Natural killer cell (primary cell): ENCODE measurements at places on chromosomes 1 and 21.

GRCh38 chr1:33640114-33640660 is 167.7 kb downstream of the ZSCAN20 start:
- H3K27ac ChIP-seq = no peak overlapping the region
- no peak for DNase-seq
- no peaks in the 10 kb centered on the region for H3K4me1 ChIP-seq

GRCh38 chr21:37166733-37167132 is 93.7 kb downstream of the TTC3 start:
- no peak overlapping the region for H3K4me3 ChIP-seq
- peak; percentile 44 for DNase-seq
- H3K4me1 ChIP-seq = no peaks in the 10 kb centered on the region
- H3K36me3 ChIP-seq = peaks cover 50% of the 10 kb centered on the region
- H3K27ac ChIP-seq = no peak overlapping the region
- no peaks in the 10 kb centered on the region for H3K27me3 ChIP-seq

GRCh38 chr1:33378976-33379375 is 51.9 kb downstream of the PHC2 start:
- H3K36me3 ChIP-seq = no peaks in the 10 kb centered on the region
- H3K4me3 ChIP-seq = no peak overlapping the region
- H3K27me3 ChIP-seq = no peaks in the 10 kb centered on the region
- peaks cover 5% of the 10 kb centered on the region for H3K4me1 ChIP-seq
- DNase-seq = no peak
- no peak overlapping the region for H3K27ac ChIP-seq

DNA sequence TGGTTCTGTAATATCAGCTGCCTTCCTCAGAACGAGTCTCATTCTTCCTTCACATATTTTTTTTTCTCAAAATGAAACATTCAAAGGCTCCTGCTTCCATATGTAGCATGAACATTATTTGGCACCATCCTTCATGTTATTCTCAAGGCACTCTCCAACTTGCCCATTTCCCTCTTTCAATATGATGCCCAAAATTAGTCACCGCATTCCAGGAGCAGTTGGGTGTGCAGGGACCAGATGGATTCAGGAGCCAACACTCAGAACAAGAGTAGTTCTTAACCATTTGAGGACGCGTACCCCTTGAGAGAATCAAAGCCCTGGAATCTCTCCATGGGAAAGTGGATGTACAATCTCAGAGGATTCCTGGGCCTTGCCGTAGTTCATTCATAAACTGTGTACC is 50.3 kb downstream of the KCNK1 start:
- H3K27me3 ChIP-seq = no peaks in the 10 kb centered on the region
- H3K36me3 ChIP-seq = no peaks in the 10 kb centered on the region
- no peak overlapping the region for H3K27ac ChIP-seq
- H3K4me1 ChIP-seq = no peaks in the 10 kb centered on the region
- H3K4me3 ChIP-seq = no peak overlapping the region

DNA sequence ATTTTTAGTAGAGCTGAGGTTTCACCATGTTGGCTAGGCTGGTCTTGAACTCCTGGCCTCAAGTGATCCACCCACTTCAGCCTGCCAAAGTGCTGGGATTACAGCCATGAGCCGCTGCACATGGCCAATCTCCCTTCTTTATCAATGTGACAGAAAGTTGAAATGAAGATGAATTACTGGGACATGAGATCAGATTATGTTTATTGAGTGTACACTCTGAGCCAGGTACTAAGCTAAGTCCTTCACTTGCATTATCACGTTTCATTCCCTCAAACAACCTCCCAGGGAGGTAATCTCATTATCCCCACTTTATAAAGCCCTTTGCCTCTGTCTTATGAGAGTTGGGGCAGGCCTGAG is 6.3 kb upstream of the CHI3L2 start:
- no peaks in the 10 kb centered on the region for H3K27me3 ChIP-seq
- H3K27ac ChIP-seq = peak overlapping the region; percentile 80
- no peak overlapping the region for H3K4me3 ChIP-seq
- H3K36me3 ChIP-seq = no peaks in the 10 kb centered on the region

- H3K36me3 ChIP-seq = no peaks in the 10 kb centered on the region
- no peaks in the 10 kb centered on the region for H3K4me1 ChIP-seq
- H3K4me3 ChIP-seq = no peak overlapping the region
- H3K27ac ChIP-seq = no peak overlapping the region
These were observed 1320.1 kb upstream of the PRMT6 start for GRCh38 chr1:105736349-105736748.

DNA sequence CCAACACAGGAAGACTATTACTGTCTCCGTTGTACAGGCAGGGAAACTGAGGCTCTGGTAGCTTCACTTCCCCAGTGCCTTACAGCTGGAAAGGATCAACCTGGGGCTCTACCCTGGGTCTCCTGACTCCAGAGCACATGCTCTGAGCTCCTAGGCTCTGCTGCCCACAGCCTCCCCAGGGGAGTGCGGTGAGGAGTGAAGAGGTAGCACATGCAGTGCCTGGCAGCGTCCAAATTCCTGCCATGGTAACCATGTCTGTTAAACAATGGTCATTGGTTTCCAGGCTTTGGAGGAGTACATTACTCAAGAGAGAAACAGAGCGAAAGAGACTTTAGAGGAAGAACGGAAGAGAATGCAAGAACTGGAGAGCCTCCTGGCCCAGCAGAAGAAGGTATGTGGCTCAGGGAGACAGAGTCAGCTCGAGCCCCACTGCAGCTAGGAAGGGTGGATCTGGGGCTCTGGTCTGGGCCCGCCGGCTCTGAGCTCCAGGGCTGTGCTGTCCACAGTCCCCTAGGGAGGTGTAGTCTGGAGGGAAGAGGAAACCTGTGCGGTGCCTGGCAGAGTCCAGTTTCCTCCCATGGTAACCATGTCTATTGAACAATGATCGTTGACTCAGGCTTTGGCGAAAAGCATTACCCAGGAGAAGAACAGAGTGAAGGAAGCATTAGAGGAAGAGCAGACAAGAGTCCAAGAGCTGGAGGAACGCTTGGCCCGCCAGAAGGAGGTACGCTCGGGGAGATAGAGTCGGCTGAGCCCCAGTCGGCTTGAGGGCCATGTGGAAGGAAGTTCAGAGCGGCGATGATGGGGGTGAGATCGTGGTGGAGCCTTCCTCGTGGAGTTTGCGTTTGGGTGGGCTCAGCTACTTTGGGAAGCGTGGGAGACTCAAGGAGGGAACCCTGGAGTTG is 64.6 kb upstream of the EFHD2 start:
- DNase-seq = no peak
- no peaks in the 10 kb centered on the region for H3K27me3 ChIP-seq
- H3K4me1 ChIP-seq = peaks cover 86% of the 10 kb centered on the region
